Cardiac muscle cell (in vitro differentiated cells and primary cell): ENCODE measurements at places on chromosomes 5 and 9. TPM values are rescaled to one million over a fixed set of nuclear protein-coding genes. Genes with fewer than 3 reads are reported as not detected.

DNA sequence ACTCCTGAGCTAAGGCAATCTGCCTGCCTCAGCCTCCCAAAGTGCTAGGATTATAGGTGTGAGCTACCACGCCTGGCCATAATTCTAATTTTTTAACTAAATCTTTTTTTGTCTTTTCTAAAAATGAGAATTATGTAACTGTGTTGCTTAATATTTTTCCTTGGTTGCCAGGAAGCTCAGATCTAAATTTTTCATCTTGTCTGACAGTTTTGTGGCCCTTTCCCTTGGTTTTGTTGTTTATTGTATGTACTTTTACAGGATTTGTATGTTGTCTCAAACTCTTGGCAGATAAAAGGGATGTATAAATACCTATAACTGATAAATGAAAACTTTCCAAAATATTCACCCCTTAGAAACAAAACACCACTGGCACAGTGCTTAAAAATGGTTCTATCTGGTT is 88.2 kb upstream of the KLF9 start:
- H3K4me3 ChIP-seq, result no peak overlapping the region
- H3K4me1 ChIP-seq, result no peaks in the 10 kb centered on the region
- H3K27me3 ChIP-seq, result no peaks in the 10 kb centered on the region
- no peaks in the 10 kb centered on the region for H3K36me3 ChIP-seq
- no peak for DNase-seq

DNA sequence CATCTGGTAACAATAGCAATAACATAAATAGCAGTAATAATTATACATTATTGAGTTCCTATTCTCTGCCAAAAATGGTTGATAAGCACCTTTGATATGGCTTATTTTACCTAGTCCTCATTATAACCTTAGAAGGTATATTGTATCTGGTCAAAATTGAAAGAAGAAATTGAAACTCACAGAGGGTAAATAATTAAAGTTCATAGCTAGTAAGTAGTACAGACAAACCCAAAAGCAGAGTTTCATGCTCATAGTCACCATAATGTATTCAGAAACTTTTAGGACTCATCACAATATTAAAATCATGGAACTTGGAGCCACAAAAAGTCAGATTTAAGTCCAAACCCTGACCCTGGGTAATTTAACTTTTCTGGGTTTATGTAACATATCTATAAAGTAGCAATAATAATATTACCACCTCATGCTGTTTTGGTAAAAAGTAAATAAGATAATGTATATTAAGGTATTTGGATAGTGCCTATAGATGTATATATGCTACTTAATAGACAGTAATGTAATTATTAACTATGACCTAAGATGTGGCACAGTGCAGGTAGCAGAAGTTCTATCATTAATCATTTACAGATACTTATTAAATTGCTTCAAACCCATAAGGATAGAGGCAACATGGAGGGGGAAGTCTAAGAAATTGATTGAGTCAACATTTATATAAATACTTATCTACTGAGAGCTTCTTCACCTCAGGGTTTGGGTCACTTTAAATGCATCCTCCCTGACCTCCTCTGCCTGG is 32.4 kb downstream of the STK32A start:
- no peak for DNase-seq
- H3K27me3 ChIP-seq, result no peaks in the 10 kb centered on the region
- no peaks in the 10 kb centered on the region for H3K36me3 ChIP-seq
- no peak overlapping the region for H3K27ac ChIP-seq
- no peaks in the 10 kb centered on the region for H3K4me1 ChIP-seq
- no peak overlapping the region for H3K4me3 ChIP-seq

- no peak overlapping the region for H3K4me3 ChIP-seq
- DNase-seq, result peak; percentile 7
- H3K36me3 ChIP-seq, result no peaks in the 10 kb centered on the region
- H3K27me3 ChIP-seq, result no peaks in the 10 kb centered on the region
- H3K27ac ChIP-seq, result no peak overlapping the region
Measured at GRCh38 chr5:165328846-165329245, 1823.4 kb downstream of the MAT2B start.

GRCh38 chr5:35117967-35118366 is 70.2 kb upstream of the AGXT2 start:
- peak; percentile 77 for DNase-seq
- no peaks in the 10 kb centered on the region for H3K27me3 ChIP-seq
- no peak overlapping the region for H3K4me3 ChIP-seq
- no peaks in the 10 kb centered on the region for H3K4me1 ChIP-seq
- no peaks in the 10 kb centered on the region for H3K36me3 ChIP-seq

- no peaks in the 10 kb centered on the region for H3K4me1 ChIP-seq
- H3K36me3 ChIP-seq, result no peaks in the 10 kb centered on the region
- H3K4me3 ChIP-seq, result no peak overlapping the region
- H3K27me3 ChIP-seq, result no peaks in the 10 kb centered on the region
- DNase-seq, result no peak
Measured at GRCh38 chr5:35442885-35443639, 174.6 kb upstream of the SPEF2 start.

DNA sequence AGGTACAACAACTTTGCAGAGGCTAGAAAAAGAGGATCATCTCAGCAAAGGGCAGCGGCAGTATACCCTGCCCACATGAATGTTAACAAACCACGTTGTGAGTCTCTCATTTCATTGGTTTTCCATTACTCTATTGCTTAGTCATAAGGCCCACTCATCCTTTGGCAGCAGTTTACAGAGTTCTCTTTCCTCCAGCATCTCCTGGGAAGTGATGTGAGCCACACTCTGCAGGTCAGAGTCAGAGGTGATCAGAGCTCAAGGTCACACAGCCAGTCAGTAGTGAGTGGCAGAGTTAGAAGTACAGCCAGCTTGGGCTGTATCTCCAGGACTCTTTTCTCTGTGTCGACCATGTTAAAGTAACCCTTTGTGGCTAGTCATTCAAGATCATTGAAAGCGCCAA is 599.6 kb upstream of the GRAMD2B start:
- no peaks in the 10 kb centered on the region for H3K4me1 ChIP-seq
- H3K27me3 ChIP-seq, result no peaks in the 10 kb centered on the region
- H3K4me3 ChIP-seq, result no peak overlapping the region
- H3K36me3 ChIP-seq, result no peaks in the 10 kb centered on the region

DNA sequence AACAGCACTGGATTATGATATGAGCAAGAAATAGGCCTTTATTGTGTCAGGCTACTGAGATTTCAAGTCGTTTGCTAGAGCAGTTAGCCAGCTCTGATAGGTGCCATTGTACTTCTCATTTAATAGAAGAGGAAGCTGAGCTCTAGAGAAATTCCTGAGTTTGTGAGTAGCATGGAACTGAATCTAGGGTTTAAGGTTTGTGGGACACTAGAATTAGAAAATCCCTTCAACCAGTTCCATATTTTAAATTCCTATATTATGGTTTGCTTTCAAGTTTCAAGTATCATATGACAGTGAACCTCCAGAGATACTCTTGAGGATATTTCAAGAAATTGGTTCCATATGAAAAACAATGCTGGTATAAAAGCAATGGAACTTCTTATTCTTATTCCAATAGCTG is 87.6 kb downstream of the ANKRD55 start:
- no peaks in the 10 kb centered on the region for H3K27me3 ChIP-seq
- no peak overlapping the region for H3K27ac ChIP-seq
- H3K4me1 ChIP-seq, result no peaks in the 10 kb centered on the region

DNA sequence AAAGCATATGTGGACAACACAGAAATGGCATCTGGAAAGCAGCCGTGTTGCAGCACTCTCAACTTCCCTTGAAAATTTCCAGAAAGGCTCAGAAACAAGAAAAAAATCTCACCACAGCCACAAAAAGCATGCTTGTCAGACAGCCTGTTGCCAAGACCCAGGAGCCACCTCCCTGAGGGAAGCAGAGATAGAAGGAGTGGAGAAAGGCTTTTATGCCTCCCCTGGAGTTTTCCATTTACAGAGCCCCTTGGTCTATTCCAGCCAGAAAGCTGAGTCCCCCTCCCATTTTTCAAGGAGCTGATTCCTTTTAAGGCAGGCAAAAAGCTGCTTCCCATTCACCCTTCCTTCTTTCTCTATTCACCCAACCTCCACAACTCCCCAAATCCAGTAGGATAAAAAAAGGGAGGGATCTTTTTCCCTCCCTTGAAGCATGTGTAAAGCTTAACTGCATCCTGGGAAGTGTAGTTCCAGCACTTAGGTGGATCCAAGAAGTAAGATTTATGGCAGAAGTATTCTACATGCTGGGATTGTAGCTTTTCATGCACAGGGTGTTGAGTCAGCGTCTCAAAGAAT is 37.1 kb upstream of the PALM2AKAP2 start:
- H3K4me1 ChIP-seq, result peaks cover 69% of the 10 kb centered on the region
- H3K27ac ChIP-seq, result peak overlapping the region; percentile 100
- peak; percentile 74 for DNase-seq

DNA sequence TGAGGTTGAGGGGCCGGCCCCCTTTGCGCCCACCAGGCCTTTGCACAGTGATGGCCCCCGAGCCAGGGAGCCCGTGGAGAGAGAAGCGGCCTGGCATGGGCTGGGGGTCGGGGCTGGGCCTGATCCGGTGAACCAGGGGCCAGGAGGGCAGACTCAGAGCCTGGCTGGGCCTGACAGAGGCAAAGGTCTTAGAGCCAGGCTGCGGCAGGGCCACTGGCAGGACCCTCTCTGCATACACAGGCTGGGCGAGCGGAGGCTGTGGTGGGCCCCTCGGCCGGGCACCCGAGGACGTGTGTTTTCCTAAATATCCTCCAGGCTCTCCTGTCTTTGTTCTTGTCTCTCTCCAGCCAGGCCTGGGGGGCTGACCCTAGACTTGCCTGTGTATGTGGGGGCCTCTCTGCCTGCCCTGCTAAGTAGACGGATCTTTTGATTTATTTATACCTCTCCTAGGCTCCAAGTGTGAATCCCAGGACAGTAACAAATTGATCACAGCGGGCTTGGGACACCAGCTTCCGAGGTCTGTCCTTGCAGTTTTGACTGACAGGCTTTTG is 933 bp downstream of the NEK6 start:
- no peaks in the 10 kb centered on the region for H3K27me3 ChIP-seq
- DNase-seq, result peak; percentile 49
- H3K36me3 ChIP-seq, result no peaks in the 10 kb centered on the region
- peak overlapping the region; percentile 94 for H3K4me3 ChIP-seq
- peaks cover 9% of the 10 kb centered on the region for H3K4me1 ChIP-seq
- no peak overlapping the region for H3K27ac ChIP-seq

DNA sequence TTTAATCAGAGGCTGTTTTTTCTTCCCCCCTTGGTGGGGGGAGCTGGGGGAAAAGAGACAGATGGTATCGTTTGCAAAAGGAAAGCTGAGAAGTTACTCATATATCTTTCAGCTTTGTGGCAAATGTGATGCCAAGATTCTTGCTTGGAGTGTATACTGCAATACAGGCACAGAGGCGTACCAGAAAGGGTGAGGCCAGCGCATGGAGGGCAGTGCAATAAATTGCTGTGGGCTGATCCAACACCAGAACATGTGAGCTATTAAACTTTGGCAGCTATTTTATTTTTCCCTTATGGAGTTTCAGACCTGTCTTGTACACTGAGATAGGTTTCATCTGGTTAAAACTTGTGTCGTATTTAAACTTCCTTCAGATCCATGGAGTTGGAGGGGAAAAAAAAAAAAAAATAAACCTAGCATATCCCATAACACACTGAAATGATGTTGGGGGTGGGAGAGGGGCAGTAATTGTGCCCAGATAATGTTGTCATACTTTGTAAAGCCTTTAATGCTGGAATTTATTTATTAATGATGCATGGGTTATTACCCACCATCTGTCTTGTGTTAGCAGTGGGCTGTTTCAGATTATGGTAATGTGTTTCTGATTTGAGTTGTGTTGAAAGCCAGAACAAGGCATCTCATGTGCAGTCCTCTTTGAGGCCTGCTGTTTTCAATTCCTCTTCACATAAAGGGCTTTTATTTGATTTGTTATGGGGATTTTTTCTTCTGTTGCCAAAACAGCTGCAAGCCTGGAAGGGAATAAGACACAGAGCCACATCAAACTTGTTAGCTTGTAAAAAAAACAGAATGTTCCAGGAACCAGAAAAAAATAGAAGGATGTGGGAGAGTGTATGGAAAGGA is 891.3 kb downstream of the TLE1 start:
- H3K4me3 ChIP-seq, result no peak overlapping the region
- no peaks in the 10 kb centered on the region for H3K4me1 ChIP-seq
- no peaks in the 10 kb centered on the region for H3K36me3 ChIP-seq
- no peak overlapping the region for H3K27ac ChIP-seq
- no peaks in the 10 kb centered on the region for H3K27me3 ChIP-seq

- no peaks in the 10 kb centered on the region for H3K27me3 ChIP-seq
- DNase-seq, result no peak
Measured at GRCh38 chr9:90105773-90106172, 501.0 kb downstream of the GADD45G start.

The TMEM174 gene
- polyA plus RNA-seq, result not detected in 2 replicates

The NEURL1B gene
- 4.6 and 7.6 TPM in 2 replicates for polyA plus RNA-seq

The RNF208 gene
- 6.1 and 8.1 TPM in 2 replicates for polyA plus RNA-seq

The PCDHB7 gene
- polyA plus RNA-seq, result 0.40 and 1.0 TPM in 2 replicates
